ENCODE measurements at places on chromosomes 3 and 15.

GRCh38 chr3:52043750-52044149 is 12.6 kb downstream of the DUSP7 start:
- no peak for DNase-seq

GRCh38 chr3:184335291-184335660 is 2.1 kb upstream of the FAM131A start:
- no peak for DNase-seq

DNA sequence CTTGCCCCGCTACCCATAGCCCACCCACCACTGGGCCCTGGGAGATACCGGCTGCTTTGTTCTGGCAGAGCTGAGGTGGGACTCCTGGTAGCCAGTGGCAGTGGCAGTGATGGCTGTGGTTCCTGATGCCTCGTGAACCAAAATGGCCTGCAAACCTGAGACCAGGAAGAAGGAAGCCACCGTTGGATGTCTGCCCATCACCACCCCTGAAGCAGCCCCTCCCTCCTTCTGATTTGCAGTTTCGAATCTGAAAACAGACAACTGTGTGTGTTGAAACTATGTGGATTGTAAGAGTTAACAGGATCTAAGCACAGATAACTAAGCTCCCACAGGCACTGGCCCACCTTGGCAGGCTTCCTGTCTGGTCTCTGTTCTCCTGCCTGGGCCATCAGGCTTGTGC is 66.6 kb downstream of the NUP210 start:
- DNase-seq: no peak

DNA sequence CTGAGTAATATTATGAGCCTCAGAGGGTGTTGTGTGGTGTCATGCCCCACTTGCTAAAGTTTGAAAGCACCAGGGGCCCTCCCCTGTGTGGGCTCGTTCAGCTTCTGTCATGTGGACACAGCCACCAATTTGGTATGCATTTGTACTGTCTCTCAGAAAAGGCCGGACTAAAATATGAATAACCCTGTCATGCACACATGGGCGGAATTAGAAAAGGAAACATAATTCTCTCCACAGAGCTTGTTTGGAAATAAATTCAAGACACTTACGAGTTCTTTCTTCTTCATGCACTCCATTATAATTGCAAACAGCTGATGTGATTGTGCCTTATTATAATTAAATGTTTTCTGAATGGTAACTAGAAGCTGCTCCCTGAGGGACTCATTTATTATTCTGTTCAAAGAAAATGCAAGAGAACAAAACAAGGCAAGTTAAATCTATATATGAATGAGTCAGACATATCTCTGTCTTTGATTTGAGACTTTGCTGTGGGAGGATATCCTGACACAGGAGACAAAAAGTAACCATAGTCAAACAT is 39.1 kb downstream of the TRPM1 start:
- no peak for DNase-seq

GRCh38 chr15:63109498-63109897 is 12.2 kb upstream of the LACTB start:
- DNase-seq: no peak

DNA sequence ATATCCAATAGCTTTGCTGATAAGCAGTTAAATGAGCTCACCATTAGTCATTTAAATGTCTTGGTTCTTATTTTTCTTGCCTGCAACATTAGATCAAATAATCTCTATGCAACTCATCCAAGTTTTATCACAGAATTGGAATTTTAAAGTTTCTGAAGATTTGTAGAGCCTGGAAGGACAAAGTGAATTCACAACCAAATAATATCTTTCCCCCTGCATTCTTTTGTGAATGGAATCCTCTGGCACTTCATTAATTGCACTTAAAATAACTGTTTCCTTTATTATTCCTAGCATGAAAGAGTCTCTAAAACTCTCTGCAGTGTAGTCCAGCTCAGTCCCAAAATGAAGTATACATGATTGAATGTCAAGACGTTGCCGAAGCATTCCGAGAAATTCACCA is 345.6 kb upstream of the TGFBR2 start:
- DNase-seq: no peak

DNA sequence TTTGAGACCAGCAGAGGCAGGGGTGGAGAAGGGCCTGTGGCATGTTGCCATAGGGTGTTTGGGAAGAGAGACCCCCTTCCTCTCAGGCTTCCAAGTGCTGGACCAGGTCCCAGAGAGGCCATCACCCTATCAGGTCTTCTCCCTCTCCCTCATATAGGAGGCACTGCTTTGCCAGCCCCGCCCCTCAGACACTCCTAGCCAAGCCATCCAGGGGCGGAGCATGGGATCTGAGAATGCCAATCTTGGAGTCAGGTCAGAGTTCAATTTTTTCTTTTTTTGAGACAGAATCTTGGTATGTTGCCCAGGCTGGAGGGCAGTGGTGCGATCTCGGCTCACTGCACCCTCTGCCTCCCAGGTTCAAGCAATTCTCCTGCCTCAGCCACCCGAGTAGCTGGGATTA is 32.7 kb downstream of the CRABP1 start:
- DNase-seq: no peak

DNA sequence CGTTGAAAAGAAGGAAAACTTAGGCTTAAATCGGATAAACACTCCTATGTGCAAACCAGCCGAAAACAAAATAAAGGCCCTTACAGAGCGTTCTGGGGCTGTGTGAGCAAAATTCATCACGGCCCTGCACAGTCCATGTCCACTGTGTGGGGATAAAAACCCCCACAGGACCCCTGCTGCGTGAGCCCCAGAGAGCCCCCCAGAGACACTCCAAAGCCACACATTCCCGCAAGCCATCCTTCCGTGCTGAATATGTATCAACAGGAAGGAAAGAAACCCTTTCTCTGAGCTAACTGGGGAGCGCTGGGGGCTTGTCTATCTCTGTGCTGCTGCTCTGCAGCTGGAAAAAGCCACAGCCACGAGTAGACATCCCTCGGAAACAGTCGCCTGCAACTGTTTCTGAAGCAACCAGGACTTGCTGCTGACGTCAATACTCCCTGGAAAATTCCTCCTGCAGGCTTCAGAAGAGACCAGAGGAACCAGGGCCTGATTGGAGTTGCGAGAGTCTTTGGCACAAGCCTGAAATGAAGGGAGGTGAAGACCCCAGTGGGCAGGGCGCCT is 72.7 kb downstream of the NUP210 start:
- no peak for DNase-seq

DNA sequence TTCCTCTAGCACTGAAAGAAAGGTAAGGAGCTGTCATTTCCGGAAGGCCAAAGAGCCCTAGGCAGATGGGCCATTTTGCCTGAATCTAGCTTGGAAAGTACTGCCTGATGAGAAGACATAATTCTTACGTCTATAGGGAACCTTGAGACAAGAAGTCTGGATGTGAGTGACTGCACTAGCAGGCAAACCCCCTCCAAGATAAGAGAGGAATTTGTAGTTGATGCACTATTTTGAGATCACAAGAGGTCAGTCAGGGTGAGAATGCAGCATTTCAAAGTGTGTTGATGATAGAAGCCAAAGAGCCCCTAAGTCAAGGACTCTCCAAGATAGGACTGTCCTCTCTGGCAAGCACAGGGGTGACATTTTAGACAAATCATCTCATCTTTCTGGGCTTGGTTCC is 99.2 kb downstream of the HES1 start:
- no peak for DNase-seq

DNA sequence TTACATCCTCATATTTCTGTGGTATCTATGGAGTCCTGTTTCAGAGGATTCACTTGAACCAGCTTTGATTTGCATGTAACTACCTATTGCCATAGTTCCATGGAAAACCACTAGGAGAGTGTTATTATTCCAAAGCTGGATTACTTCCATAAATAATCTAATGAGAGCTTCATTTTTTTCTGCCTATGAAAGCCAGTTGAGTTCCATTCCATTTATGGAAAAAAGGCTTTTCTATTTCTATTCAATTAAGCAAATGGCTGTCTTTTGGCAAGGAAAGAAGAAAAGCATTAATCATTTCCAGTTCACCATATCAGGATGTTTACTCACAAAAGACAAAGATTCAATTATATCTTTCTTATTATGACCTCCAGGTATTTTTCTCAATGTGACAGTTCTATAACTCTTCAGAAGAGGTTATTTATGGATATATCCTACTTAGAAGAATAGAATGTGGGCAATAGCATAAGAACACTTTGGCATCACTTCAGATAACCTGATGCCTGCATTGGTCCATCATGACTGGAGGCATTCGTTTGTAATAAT is 259.9 kb upstream of the ZPLD1 start:
- DNase-seq: no peak

- no peak for DNase-seq
Observed at GRCh38 chr3:72085036-72085435, 300.1 kb upstream of the PROK2 start.

DNA sequence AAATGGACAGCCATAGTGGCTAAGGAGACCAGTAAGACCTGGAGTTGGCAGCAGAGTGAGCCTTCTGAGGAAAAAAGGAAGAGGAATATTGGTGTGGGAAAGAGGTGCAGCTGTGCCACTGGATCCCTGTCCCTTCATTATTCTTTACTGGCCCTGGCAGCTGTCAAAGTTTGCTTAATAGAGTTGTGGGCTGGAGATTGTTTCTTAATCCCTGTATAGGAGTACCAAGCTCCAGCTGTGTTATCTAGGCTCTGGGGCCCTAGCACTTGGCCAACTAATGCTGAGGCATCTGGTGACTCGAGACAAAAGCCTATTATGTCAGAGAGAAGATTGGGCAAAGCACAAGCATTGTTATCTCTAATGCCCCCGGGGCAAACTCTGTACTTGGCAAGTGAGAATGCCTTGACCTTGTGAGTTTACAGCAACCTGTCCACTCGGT is 61.4 kb downstream of the ZNF609 start:
- DNase-seq: no peak

DNA sequence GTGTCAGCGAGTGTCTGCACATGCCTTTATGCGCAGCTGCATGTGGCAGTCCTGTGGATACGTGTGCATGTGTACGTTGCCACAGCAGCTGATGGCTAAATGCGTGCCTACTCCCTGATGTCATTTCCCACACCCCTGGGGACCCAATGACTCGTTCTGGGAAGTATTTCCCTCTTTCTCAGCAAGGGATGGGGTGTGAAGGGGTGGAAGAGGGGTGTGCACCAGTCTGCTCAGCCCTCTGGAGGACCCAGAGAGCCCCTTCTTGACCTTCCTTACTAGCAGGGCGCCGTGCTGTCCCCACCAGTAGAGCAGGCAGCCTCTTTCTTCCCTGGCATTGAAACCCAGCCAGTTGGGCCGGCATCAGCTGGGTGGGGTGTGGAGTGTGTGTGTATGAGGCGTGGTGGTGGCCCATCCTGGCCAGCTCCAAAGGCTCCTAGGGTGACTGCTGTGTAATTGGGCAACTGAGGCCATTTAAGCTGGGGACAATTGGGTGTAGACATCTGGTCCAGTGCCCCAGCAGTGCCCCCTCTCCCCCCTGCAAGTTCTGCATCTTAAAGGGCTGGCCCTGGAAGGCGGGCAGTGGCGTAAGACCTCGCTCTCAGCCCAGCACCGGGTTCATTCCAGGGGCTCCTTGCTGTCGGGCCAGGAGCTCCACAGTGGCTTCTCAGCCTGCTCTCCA is 19.2 kb downstream of the SNX33 start:
- DNase-seq: no peak

DNA sequence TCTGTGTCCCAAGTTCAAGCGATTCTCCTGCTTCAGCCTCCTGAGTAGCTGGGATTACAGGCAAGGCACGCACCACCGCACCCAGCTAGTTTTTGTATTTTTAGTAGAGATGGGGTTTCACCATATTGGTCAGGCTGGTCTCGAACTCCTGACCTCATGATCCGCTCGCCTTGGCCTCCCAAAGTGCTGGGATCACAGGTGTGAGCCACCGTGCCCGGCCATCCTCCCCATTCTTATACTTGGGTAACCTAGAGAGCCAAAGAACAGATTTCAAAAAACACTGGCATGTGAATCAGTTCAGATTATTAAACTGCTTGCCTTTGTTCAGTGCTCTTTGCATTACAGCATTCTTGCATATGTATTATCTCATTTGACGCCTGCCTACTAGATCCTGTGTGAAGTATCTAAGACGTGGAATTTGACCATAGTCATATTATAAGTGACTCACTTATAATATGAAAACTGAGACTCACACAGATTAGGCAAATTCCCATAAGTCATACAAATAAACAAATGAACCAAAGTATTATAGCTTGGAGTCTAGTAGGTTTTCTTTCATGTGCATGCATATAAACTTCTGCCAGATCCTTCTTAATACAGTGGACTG is 123.5 kb downstream of the UNC13C start:
- no peak for DNase-seq

GRCh38 chr15:78727561-78727960 is 83.7 kb downstream of the ADAMTS7 start:
- no peak for DNase-seq

DNA sequence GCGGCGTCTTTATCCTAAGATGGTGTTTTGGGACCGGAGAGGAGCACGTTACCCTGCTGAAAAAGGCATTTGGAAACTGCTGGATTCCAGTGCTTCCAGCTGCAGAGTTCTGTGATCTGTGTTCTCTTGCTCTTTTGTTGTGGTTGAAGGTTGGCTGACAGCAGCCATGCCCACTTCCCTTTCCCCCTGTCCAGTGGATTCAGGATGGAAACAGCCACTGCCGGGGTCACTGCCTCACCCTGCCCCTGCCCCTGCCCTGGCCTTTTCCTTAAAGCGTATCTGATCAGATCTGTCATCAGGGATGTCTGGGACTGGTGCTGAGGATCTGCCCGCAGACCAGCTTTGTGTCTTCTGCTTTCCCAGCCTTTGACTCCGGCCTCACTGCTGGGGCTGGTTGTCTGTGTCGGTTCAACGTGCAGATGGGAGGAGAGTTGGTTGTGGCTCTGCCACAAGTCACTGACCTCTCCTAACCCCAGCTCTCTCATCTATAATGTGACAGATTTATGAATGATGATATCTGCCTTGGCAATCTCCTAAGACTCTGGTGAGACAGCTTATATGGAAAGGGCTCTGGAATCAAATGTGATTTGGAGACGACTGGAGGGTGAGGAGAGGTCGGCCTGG is 219.4 kb upstream of the BHLHE40 start:
- no peak for DNase-seq

DNA sequence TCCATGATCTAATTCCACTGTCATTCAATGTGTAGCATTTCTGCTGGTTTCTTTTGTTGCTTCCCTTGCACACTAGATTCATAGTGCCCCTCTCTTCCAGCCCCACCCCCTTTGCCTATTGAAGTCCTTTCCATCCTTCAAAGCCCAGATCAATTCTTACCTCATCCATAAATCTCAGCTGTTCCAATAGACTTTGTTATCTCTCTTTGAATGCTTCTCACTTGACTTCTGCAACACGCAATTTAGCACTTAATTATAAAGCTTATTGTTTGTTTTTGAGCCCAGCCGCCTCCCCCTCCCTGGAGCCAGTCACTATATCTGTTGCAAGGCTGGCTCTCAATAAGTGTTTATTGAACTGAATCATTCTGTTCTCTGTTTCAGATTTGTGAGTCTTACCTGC is 174.6 kb upstream of the TBL1XR1 start:
- no peak for DNase-seq

DNA sequence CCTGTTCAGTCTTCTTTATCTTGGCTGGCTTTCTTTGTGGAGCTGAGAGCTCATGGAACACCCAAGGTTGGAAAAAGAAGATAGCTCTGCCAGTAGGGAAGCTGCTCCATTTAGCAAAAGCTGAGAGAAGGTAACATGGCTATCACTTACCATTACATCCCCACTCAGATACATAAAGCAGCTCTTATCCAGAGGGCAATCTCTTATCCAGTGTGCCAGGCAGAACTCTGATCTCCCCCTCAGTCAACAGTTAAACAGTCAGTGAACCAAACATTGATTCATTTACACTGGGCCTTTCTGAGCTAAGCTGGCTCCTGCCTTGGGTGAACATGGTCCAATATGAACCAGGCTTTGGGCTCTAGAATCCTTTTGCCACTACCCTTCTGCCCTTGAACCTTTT is 624.2 kb downstream of the NTRK3 start:
- no peak for DNase-seq

- DNase-seq: no peak
Observed at GRCh38 chr3:161413855-161414210, 42.5 kb upstream of the SPTSSB start.

GRCh38 chr15:73366766-73367623 is 1.8 kb downstream of the HCN4 start:
- DNase-seq: no peak

Measured in stimulated activated CD8-positive, alpha-beta memory T cell treated with anti-CD3 and anti-CD28 coated beads, Interleukin-12 subunit alpha, Interleukin-12 subunit beta, amount 100 ng/mL, for 1 hour (primary cell).